Activated naive CD4-positive, alpha-beta T cell treated with anti-CD3 and anti-CD28 coated beads, Interleukin-2, amount 10 ng/mL, durations not matched to agents 7 days and 5 days (primary cell): ENCODE measurements at places on chromosomes 6 and 20.

DNA sequence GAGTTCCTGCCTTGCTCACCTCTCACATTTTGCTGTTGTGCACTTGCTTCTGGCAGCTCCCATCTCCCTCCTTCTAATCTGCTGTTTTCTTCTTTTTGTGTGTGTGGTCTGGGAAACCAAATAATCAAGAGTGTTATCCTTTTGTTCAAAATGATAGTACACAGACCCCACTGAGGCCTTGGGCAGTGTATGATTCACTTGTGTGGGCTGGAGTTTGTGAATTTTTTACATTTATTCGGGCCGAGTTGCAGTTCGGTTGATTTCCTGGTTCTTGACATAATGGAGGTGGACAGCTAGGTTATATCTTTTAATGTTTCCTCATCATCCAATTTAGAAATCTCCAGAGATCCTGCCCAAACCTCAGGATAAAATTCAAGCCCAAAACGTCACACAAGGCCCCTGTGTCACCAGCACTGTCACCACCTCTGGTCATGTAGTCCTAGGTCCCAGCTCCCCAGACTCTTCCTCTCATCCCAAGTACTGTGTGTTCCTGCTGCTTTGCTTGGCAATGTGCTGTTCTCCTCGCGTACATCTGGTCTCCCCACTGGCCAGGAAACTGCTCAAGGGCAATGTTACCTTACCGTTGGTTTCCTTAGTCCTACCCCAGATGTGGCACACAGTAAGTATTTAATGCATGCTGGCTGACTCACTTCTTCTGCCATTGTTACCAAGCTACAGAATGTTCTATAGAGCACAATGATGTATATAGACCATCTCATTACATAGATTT lies 55.7 kb upstream of the PHACTR2 start:
- peaks cover 14% of the 10 kb centered on the region for H3K4me1 ChIP-seq
- no peaks in the 10 kb centered on the region for H3K27me3 ChIP-seq
- DNase-seq: no peak
- H3K36me3 ChIP-seq: peaks cover 1% of the 10 kb centered on the region
- H3K4me3 ChIP-seq: no peak overlapping the region

GRCh38 chr6:6434723-6435122 lies 114.3 kb upstream of the F13A1 start:
- no peaks in the 10 kb centered on the region for H3K4me1 ChIP-seq
- H3K27me3 ChIP-seq: no peaks in the 10 kb centered on the region
- no peak overlapping the region for H3K4me3 ChIP-seq
- no peak overlapping the region for H3K27ac ChIP-seq
- DNase-seq: no peak
- no peaks in the 10 kb centered on the region for H3K36me3 ChIP-seq

DNA sequence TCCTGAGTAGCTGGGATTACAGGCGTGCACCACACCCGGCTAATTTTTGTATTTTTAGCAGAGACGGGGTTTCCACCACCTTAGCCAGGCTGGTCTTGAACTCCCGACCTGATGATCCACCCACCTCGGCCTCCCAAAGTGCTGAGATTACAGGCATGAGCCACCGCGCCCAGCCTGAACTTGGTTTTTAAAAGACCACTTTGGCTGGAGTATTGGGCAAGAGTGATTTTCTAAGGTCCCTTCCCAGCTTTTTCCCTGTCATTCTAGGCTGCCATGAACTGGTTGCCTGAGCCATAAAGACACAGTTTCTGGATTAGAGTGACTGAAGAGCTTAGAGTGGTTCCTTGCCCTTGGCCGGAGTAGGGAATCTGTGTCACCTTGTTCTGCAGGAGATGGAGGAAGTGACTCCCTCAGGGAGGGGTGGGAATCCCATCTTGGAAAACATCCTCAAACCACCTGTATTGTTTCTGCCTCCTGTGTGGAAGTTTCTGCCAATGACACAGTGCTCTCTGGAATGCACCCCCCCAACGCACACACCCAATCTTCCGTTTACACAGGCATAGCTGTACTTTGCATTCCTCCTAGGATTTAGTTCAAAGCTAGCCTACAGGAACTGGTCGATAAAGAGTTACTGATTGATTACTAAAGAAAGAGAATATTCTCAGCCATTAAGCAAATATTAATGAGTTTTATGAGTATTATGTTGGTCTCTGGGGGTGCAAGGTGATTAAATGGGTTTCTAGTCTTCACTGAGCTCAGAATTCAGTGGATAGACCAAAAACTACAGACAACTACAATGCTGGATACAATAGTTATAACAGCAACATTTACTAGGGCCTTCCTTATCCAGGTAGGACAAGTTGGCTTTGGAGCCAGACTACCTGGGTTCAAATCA lies 18.2 kb downstream of the BCL2L1 start:
- H3K4me3 ChIP-seq: no peak overlapping the region
- peaks cover 61% of the 10 kb centered on the region for H3K36me3 ChIP-seq
- peaks cover 59% of the 10 kb centered on the region for H3K4me1 ChIP-seq
- H3K27me3 ChIP-seq: no peaks in the 10 kb centered on the region
- no peak overlapping the region for H3K27ac ChIP-seq

GRCh38 chr6:17413313-17413750 lies 19.9 kb downstream of the CAP2 start:
- no peaks in the 10 kb centered on the region for H3K4me1 ChIP-seq
- no peaks in the 10 kb centered on the region for H3K36me3 ChIP-seq
- no peak overlapping the region for H3K4me3 ChIP-seq
- H3K27ac ChIP-seq: no peak overlapping the region
- no peak for DNase-seq
- H3K27me3 ChIP-seq: peaks cover 3% of the 10 kb centered on the region

DNA sequence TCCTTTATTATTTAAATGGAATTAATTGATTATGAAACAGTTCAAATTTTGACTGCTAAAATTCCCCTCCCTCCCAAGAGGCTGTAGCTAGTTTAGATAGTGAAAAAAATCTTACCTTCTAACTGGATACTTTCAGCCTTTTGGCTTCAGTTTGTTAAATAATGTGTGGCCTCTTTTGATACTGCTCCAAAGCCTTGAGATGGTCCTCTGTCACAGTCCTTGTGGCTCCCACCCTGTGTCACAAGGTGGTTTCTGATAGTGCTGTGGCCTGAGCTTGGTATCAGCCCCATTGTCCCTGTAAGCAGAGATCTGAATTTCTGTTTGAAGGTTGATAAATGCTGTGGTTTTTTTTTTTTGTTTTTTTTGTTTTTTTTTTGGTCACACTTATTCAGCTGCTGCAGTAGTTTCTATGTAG lies 20.8 kb downstream of the PANK2 start:
- no peaks in the 10 kb centered on the region for H3K27me3 ChIP-seq
- H3K27ac ChIP-seq: peak overlapping the region; percentile 28
- DNase-seq: no peak

DNA sequence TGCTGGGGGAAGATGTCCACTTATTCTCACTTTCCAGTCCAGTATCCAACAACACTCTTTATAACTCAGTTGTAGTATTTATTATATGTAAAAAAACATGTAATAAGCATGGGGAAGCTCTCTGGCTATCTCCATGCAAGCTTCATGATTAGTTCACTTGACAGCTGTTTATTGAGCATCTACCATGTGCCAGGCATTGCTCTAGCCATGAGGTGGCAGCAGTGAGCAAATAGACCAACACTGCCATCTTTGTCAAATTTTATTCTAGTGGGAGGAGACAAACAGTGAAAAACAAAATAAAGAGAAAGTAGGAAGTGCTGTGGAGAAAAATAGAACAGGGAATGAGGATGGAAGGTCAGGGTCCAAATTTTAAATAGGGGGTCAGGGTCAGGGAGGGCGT lies 131.8 kb downstream of the CFAP61 start:
- no peak overlapping the region for H3K27ac ChIP-seq
- no peaks in the 10 kb centered on the region for H3K27me3 ChIP-seq
- H3K36me3 ChIP-seq: no peaks in the 10 kb centered on the region
- DNase-seq: peak; percentile 25
- H3K4me3 ChIP-seq: no peak overlapping the region
- no peaks in the 10 kb centered on the region for H3K4me1 ChIP-seq

DNA sequence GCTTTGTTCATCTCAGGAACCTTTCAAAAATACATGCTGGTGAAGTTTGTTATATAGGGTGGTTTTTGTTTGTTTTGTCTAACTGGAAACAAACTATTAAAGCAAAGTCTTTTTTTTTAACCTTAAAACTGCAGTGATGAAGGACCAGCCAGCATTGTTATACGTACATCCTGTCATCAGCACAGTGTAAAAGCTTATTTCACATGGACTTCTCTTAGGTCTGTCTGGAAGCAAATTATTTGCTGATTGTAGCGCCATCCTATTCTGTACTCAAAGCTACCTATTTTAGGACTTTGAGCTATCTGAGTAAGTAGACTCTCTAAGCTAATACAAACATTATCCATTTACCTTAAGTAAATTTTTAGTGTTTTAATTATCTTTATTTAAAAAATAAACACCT lies 61.7 kb downstream of the SNX9 start:
- peak overlapping the region; percentile 86 for H3K27ac ChIP-seq
- DNase-seq: no peak

- peaks cover 2% of the 10 kb centered on the region for H3K36me3 ChIP-seq
- no peak overlapping the region for H3K4me3 ChIP-seq
- peaks cover under 1% of the 10 kb centered on the region for H3K27me3 ChIP-seq
- DNase-seq: peak; percentile 34
These were observed 13.9 kb upstream of the RANBP9 start for GRCh38 chr6:13725570-13725969.
